ENCODE measurements at places on chromosomes 11 and 22. TPM values are rescaled to one million over a fixed set of nuclear protein-coding genes. Genes with fewer than 3 reads are reported as not detected.

GRCh38 chr11:44766112-44766971 is 39.6 kb downstream of the TSPAN18 start:
- peak overlapping the region; percentile 47 for H3K4me3 ChIP-seq
- peaks cover 46% of the 10 kb centered on the region for H3K4me1 ChIP-seq
- H3K27ac ChIP-seq, result peak overlapping the region; percentile 92
- H3K27me3 ChIP-seq, result peaks cover 16% of the 10 kb centered on the region
- peaks cover 5% of the 10 kb centered on the region for H3K36me3 ChIP-seq

The LRRC74B gene
- not detected for total RNA-seq

The CCDC116 gene
- total RNA-seq, result 0.18 TPM

DNA sequence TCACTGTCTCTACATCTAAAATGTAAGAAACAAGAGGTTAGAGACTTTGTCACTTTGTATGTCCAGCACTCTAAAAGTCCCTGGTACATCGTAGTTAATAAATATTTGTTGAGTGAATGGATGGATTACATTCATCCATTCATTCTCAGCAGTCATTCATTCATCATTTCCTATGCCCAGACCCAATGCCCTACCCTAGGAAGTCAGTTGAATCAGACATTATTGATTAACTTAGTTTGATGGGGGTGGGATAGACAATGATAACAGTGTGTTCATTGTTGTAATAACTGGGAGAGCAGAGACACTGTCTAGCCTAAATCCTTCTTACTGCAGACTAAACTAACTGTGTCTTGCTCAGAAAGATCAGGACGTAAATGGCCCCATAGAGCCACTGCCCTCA is 1.2 kb upstream of the CENPM start:
- H3K36me3 ChIP-seq, result peaks cover 9% of the 10 kb centered on the region
- peaks cover 2% of the 10 kb centered on the region for H3K27me3 ChIP-seq
- peaks cover 28% of the 10 kb centered on the region for H3K4me1 ChIP-seq
- DNase-seq, result no peak
- H3K27ac ChIP-seq, result no peak overlapping the region

The C11orf87 gene
- total RNA-seq, result 0.10 TPM

- peak overlapping the region; percentile 40 for H3K27ac ChIP-seq
- peaks cover 1% of the 10 kb centered on the region for H3K27me3 ChIP-seq
- no peak overlapping the region for H3K4me3 ChIP-seq
- peaks cover 13% of the 10 kb centered on the region for H3K36me3 ChIP-seq
Measured at GRCh38 chr22:31087744-31088215, 6.7 kb downstream of the SMTN start.

GRCh38 chr22:34324763-34325162 is 404.5 kb upstream of the LARGE1 start:
- no peaks in the 10 kb centered on the region for H3K36me3 ChIP-seq
- no peaks in the 10 kb centered on the region for H3K4me1 ChIP-seq
- H3K4me3 ChIP-seq, result no peak overlapping the region

The KRTAP5-10 gene
- total RNA-seq, result not detected

The SLC6A5 gene
- not detected for total RNA-seq

The FAM180B gene
- not detected for total RNA-seq

DNA sequence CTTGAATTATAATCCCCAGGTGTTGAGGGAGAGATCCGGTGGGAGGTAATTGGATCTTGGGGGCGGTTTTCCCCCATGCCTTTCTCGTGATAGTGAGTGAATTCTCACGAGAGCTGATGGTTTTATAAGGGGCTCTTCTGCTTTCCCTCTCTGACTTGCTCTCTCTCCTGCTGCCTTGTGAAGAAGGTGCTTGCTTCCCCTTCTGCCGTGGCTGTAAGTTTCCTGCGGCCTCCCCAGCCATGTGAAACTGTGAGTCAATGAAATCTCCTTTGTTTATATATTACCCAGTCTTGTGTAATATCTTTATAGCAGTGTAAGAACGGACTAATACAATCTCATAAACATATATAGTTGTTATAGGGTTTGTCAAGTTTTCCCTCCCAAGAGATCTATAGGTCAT is 32.8 kb downstream of the KCNE3 start:
- H3K4me3 ChIP-seq, result no peak overlapping the region
- no peak overlapping the region for H3K27ac ChIP-seq
- no peaks in the 10 kb centered on the region for H3K36me3 ChIP-seq
- peaks cover 5% of the 10 kb centered on the region for H3K27me3 ChIP-seq
- no peak for DNase-seq

The KDM4D gene
- total RNA-seq, result 0.56 TPM

DNA sequence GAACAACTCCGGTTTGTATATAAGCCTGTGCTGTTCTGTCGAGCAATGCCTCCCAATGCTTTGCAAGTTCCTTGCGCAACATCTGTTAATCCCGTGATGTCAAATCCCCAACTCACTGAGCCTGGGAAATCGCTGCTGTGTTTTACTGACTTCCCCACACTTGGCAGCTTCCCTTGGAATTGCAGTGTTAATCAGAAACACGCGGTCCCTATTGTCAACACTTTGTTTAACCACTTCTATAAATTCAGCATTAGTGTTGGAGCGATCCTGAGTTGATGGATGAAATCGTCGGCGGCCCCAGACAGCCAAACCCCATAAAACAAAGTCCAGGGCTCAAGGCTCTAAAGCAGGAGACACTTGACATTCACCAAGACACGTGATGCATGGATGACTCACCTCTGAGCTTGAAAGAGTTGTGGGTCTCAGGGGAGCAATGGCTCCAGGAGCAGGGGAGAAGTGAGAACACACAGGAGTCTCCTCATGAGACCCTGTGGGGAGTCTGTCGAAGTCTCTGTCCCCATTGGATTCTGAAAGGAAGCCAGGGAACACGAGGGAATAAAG is 555.3 kb downstream of the MIAT start:
- peak overlapping the region; percentile 68 for H3K27ac ChIP-seq
- peaks cover 22% of the 10 kb centered on the region for H3K4me1 ChIP-seq
- peak overlapping the region; percentile 59 for H3K4me3 ChIP-seq
- no peaks in the 10 kb centered on the region for H3K36me3 ChIP-seq
- H3K27me3 ChIP-seq, result peaks cover 15% of the 10 kb centered on the region

DNA sequence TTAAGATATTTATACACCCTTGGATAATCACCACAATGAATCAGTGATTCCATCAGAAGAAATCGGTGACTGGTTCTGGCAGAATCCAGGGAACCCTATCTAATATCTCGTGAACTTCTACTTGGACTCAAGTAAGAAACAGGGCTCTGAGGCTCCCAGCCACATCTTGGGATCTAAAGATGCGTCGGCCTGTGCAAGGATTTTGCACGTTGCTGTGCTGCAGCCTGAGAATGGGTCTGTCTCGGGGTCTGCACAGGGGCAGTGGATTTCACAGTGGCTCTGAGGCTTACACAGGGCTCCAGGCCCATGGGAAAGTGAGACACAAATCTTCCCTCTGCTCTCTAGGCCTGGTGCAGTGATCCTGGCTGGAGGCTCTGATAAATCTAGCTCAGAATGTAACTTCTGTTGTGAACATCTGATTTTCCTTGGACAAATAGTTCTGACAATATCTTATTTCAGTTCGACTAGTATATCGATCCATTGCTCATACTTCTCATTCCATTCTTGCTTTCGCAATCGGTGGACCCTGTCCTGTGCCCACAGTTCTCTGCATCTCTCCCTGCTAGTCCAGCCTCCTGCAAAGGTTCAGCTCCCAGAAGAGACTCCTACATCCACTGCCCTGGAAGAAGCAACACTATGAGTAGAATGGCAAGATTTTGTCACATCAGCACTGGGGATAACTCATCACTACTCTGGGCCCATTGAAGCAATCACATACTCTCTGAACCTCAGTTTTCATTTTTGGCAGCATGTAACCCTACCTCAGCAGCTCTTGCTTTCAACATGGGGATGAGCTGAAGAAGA is 105.5 kb upstream of the TOP3B start:
- peaks cover 8% of the 10 kb centered on the region for H3K4me1 ChIP-seq
- H3K27me3 ChIP-seq, result peaks cover 26% of the 10 kb centered on the region
- no peak overlapping the region for H3K4me3 ChIP-seq
- DNase-seq, result no peak

GRCh38 chr11:124307093-124307492 is 6.7 kb downstream of the OR8D1 start:
- H3K27ac ChIP-seq, result no peak overlapping the region
- no peaks in the 10 kb centered on the region for H3K4me1 ChIP-seq
- no peaks in the 10 kb centered on the region for H3K27me3 ChIP-seq

- H3K4me1 ChIP-seq, result peaks cover 9% of the 10 kb centered on the region
- H3K27me3 ChIP-seq, result peaks cover 3% of the 10 kb centered on the region
- no peak overlapping the region for H3K4me3 ChIP-seq
- H3K36me3 ChIP-seq, result peaks cover 38% of the 10 kb centered on the region
Measured at GRCh38 chr22:37959231-37959825, 5.8 kb downstream of the POLR2F start.

The LIN7C gene
- total RNA-seq, result 56.8 TPM

The FOSL1 gene
- total RNA-seq, result 159 TPM

GRCh38 chr22:21047730-21048129 is 2.0 kb downstream of the LRRC74B start:
- no peak overlapping the region for H3K4me3 ChIP-seq
- H3K27me3 ChIP-seq, result peaks cover 11% of the 10 kb centered on the region
- H3K27ac ChIP-seq, result no peak overlapping the region
- H3K36me3 ChIP-seq, result no peaks in the 10 kb centered on the region
- peaks cover 54% of the 10 kb centered on the region for H3K4me1 ChIP-seq

- no peak for DNase-seq
- no peaks in the 10 kb centered on the region for H3K36me3 ChIP-seq
- peaks cover 24% of the 10 kb centered on the region for H3K4me1 ChIP-seq
- H3K27me3 ChIP-seq, result peaks cover 29% of the 10 kb centered on the region
- no peak overlapping the region for H3K4me3 ChIP-seq
Measured at GRCh38 chr11:120130176-120130980, 7.5 kb downstream of the TRIM29 start.

The SCGB1A1 gene
- total RNA-seq, result not detected

GRCh38 chr11:105548359-105548758 is 61.5 kb upstream of the GRIA4 start:
- H3K27me3 ChIP-seq, result no peaks in the 10 kb centered on the region
- no peaks in the 10 kb centered on the region for H3K36me3 ChIP-seq
- DNase-seq, result no peak

The FAM168A gene
- 36.7 TPM for total RNA-seq

GRCh38 chr11:116300232-116300631 is 472.6 kb downstream of the BUD13 start:
- no peaks in the 10 kb centered on the region for H3K27me3 ChIP-seq
- no peaks in the 10 kb centered on the region for H3K4me1 ChIP-seq
- no peak overlapping the region for H3K4me3 ChIP-seq
- H3K36me3 ChIP-seq, result peaks cover 5% of the 10 kb centered on the region
- no peak overlapping the region for H3K27ac ChIP-seq
- no peak for DNase-seq

DNA sequence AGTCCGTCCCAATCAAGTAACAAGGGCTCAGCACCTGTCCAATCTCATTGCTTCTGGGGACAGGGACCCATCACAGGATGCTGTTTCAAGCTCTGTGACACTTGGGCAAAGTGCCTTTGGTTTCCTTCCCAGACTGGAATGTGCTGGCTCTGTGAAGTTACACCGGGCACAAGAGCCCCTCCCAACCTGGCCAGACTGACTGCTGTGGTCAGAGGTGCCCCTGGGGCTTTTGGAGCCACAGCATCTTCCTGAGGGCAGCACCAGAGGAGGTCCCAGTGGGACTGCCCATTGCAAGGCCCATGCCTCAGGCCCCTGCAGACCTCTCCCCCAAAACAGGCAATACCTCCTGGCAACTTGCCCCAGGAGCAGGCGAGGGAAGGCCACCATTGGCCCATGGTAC is 155.2 kb upstream of the GRK3 start:
- peaks cover 6% of the 10 kb centered on the region for H3K4me1 ChIP-seq
- H3K36me3 ChIP-seq, result no peaks in the 10 kb centered on the region
- peaks cover 18% of the 10 kb centered on the region for H3K27me3 ChIP-seq

GRCh38 chr11:7514099-7514591 is 346 bp downstream of the PPFIBP2 start:
- no peaks in the 10 kb centered on the region for H3K36me3 ChIP-seq
- H3K27ac ChIP-seq, result no peak overlapping the region
- peaks cover 31% of the 10 kb centered on the region for H3K27me3 ChIP-seq
- H3K4me3 ChIP-seq, result peak overlapping the region; percentile 93
- no peak for DNase-seq

The OR10A2 gene
- total RNA-seq, result not detected

The MFRP gene
- not detected for total RNA-seq
